ENCODE measurements at places on chromosomes 12 and 14.

- DNase-seq, result peak; percentile 34
These were observed 50.0 kb downstream of the SPRING1 start for GRCh38 chr12:116687888-116688287.

DNA sequence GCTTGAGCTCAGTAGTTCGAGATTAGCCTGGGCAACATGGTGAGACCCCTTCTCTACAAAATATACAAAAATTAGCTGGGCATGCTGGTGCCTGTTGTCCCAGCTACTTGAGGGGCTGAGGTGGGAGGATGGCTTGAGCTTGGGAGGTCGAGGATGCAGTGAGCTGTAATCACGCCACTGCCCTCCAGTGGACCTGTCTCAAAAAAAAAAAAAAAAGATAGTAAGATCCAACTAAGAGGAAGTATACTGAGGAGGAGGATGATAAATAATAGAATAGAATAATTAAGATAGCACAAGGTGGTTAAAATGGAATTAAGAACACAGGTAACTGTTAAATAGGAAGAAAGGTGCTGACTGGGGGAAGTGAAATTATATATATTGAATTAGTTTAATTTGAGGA lies 37.0 kb upstream of the BAZ1A start:
- no peak for DNase-seq

DNA sequence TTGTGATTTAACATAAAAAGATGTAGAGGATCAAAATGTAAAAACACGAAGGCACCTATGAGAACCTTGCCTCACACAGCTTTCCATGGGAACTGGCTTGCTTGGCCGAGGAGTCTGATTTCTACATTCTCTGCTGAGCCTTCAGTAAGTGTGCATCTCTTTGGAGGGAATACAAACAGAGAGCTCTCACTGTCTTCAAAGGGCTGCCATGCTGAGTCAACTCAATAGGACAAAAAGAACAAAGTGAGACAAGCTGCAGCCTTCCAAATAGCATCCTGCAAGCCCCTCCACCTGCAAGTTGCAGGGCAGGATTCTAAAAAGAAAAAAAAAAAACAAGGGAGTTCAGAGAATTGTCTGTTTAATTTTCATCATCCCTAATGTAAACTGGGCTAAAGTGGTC lies 411.9 kb downstream of the NELL2 start:
- no peak for DNase-seq

GRCh38 chr12:127588249-127588648 lies 678.7 kb upstream of the TMEM132C start:
- DNase-seq, result no peak

GRCh38 chr12:112480931-112481330 lies 62.2 kb downstream of the PTPN11 start:
- DNase-seq, result no peak
